ENCODE measurements at places on chromosomes 11 and 22. TPM values are rescaled to one million over a fixed set of nuclear protein-coding genes. Genes with fewer than 3 reads are reported as not detected.

The APOA5 gene
- total RNA-seq, result not detected

The TSGA10IP gene
- 0.68 TPM for total RNA-seq

The SLC22A8 gene
- total RNA-seq, result not detected

The DESI1 gene
- total RNA-seq, result 38.7 TPM

The CSTF3 gene
- total RNA-seq, result 41.7 TPM

DNA sequence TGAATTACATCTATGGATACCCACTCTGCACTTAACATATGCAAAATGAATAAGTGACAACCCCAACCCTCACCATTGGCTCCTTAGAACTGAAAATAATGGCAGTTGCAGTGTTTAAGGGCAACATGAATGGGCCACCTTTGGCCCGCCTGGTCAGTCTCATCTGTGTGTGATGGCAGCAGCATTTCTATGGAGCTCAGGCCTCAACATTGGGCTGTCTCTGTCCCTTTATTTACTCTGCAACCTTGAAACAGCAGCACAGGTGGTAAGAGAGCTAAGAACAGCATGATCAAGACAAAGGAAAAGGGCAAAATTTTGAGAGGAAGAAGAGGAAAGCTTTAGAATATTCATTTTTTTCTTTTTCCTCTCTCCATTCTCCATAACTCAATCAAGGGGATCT lies 38.3 kb upstream of the TMEM135 start:
- no peak for DNase-seq

- no peak for DNase-seq
Measured at GRCh38 chr22:22798232-22798616, 89.4 kb upstream of the IGLL5 start.

DNA sequence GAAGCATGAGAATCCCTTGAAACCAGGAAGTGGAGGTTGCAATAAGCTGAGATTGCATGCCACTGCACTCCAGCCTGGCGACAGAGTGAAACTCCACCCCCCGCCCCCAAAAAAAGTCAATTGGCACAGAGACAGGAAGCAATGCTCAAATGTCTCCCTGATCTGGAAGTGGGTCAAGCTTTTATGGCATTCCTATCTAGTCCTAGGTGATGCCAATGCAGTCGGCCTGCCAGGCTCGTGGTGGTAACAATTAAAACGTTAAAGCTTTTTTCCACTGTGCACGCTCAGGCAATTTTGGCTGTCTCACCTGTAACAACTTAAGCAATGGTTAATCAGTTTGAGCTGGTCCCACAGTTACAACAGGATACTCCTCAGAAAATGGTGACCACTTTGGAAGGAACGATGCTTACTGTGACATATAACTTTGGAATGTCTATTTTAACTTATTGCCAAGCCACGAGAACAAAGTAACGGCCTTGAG lies 18.9 kb upstream of the PISD start:
- no peak for DNase-seq

- no peak for DNase-seq
Measured at GRCh38 chr22:46125816-46126765, 24.2 kb upstream of the PPARA start.

DNA sequence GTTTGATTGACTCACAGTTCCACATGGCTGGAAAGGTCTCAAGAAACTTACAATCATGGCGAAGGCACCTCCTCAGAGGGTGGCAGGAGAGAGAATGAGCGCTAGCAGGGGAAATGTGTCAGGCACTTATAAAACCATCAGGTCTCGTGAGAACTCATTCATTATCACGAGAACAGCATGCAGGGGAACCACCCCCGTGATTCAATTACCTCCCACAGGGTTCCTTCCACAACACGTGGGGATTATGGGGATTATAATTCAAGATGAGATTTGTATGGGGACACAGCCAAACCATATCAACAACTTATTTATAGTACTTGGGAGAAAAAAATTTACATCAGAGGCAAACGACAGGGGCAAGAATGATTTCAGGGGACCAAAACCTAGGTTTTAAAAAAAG lies 3.0 kb downstream of the ME3 start:
- no peak for DNase-seq

GRCh38 chr11:70804139-70804837 lies 406.0 kb downstream of the CTTN start:
- DNase-seq, result no peak

DNA sequence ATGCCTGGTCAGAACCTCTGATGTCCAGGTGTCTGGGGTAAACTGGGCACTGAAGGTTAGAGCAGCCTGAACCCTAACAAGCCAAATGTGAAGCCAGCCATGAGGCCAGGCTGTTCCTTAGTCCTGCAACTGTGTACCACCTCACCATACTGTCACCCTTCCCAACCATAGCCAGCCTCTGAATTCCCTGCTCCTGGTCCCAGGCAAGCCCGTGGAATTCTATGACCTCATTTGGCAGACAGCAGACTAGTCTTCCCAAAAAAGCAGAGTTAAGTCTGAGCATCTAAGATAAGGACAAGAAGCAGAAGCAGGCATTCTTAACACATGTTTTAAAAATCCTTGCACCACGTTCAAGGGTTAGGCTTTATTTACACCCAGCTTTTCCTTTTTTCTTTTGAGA lies 134.8 kb downstream of the C11orf58 start:
- DNase-seq, result no peak

- DNase-seq, result no peak
Measured at GRCh38 chr11:34857463-34857862, 58.7 kb downstream of the APIP start.

- DNase-seq, result no peak
Measured at GRCh38 chr11:115333121-115333520, 171.1 kb downstream of the CADM1 start.

GRCh38 chr11:33909150-33909549 lies 17.3 kb upstream of the LMO2 start:
- DNase-seq, result no peak

- no peak for DNase-seq
Measured at GRCh38 chr22:42648017-42648367, 1.2 kb downstream of the CYB5R3 start.

Data from ureter (tissue), 1 donor.